ENCODE measurements at places on chromosomes 1 and 21.

GRCh38 chr1:18907021-18907916 is 4.9 kb upstream of the ALDH4A1 start:
- DNase-seq = peak; percentile 77
- H3K4me3 ChIP-seq = peak overlapping the region; percentile 3
- H3K36me3 ChIP-seq = peaks cover 39% of the 10 kb centered on the region
- H3K4me1 ChIP-seq = peaks cover 33% of the 10 kb centered on the region

DNA sequence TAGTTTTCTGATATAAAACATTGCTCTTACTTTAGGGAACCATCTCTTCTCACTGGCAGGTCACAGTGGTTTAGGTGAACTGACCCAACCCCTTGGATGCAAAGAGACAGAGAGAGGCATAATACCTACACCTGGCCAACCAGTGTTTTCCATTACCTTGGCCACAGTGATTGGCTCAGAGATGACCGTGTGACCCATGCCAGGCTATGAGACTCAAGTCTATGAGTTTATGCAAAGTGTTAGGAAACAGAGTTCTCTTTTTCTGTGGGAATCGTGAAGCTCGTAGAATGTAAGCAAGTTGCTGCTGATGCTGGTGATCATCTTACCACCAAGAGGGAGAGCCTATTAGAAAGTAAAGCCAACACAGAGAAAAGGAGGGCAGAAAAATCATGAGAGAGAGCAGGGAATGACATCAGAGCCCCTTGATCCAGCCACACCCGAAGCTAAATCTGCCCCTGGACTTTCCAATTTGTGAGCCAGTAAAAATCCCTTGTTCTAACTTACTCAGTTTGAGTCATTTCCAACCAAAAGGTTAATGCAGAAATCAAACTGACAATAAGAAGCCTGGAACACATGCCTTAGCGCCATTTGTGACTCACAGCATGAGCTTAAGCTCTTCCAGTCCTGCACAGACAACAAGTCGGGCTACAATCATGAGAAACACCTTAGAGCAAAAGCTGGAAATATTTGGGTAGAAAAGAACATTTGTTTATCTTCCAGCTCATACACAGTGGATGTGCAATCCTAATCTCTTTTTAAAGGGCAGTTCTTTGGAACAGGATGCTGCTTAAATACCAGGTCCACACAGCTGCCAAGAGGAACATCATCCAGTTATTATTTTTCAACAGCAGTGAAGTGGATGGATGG is 81.3 kb upstream of the KAZN start:
- no peaks in the 10 kb centered on the region for H3K36me3 ChIP-seq
- no peak overlapping the region for H3K4me3 ChIP-seq
- no peaks in the 10 kb centered on the region for H3K27me3 ChIP-seq
- no peak for DNase-seq
- H3K27ac ChIP-seq = peak overlapping the region; percentile 24
- H3K4me1 ChIP-seq = no peaks in the 10 kb centered on the region

- no peak overlapping the region for H3K27ac ChIP-seq
- H3K4me3 ChIP-seq = no peak overlapping the region
- no peak for DNase-seq
These were observed 26.2 kb downstream of the HEYL start for GRCh38 chr1:39613250-39613649.

GRCh38 chr1:24277420-24278169 is 41.6 kb upstream of the GRHL3 start:
- no peaks in the 10 kb centered on the region for H3K4me1 ChIP-seq
- no peak for DNase-seq
- no peaks in the 10 kb centered on the region for H3K36me3 ChIP-seq
- H3K27ac ChIP-seq = no peak overlapping the region
- H3K4me3 ChIP-seq = no peak overlapping the region

GRCh38 chr1:112672009-112672408 is 2.5 kb upstream of the MOV10 start:
- H3K27ac ChIP-seq = no peak overlapping the region
- H3K36me3 ChIP-seq = peaks cover 49% of the 10 kb centered on the region
- H3K4me3 ChIP-seq = no peak overlapping the region
- peaks cover 19% of the 10 kb centered on the region for H3K4me1 ChIP-seq
- no peak for DNase-seq
- no peaks in the 10 kb centered on the region for H3K27me3 ChIP-seq

DNA sequence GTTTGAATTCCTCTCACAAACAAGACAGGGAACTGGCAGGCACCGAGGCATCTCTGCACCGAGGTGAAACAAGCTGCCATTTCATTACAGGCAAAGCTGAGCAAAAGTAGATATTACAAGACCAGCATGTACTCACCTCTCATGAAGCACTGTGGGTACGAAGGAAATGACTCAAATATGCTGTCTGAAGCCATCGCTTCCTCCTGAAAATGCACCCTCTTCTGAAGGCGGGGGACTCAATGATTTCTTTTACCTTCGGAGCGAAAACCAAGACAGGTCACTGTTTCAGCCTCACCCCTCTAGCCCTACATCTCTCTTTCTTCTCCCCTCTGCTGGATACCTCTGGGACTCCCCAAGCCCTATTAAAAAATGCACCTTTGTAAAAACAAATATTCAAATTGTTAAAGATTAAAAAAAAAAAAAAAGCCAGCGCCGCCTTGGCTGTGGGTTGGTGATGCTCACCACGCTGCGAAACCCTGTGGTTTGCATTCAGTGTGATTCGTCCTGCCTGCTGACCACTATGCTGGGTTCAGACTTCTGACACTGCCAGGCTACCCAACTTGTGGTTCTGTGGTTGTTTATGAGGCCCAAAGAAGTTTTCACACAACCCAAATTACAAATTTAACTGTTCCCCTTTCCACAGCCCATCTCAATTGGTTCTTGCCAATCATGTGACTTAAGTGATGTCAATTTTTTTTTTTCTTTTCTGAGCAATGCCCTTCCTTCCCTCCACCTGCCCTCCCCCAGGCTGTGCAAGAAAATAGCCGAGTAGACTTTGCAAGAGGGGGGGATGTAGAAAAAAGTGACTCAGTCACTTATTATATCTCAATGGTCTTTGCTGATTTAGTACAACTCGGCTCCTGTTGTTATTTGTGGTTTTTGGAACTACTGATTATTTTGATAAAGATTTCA is at the start of gene RUNX1:
Gene RUNX1, minus strand, starts transcription at position 597 of the 912 bp plus-strand sequence.
- DNase-seq = peak; percentile 68
- no peaks in the 10 kb centered on the region for H3K27me3 ChIP-seq
- peak within 1 kb of the TSS; percentile 81 for H3K27ac ChIP-seq
- peaks cover 33% of the 10 kb centered on the region for H3K4me1 ChIP-seq
- no peaks in the 10 kb centered on the region for H3K36me3 ChIP-seq

GRCh38 chr1:111219557-111220286 is 7.8 kb upstream of the CHI3L2 start:
- H3K27ac ChIP-seq = peak overlapping the region; percentile 39
- no peak overlapping the region for H3K4me3 ChIP-seq
- no peaks in the 10 kb centered on the region for H3K36me3 ChIP-seq
- H3K27me3 ChIP-seq = no peaks in the 10 kb centered on the region
- no peak for DNase-seq
- peaks cover 48% of the 10 kb centered on the region for H3K4me1 ChIP-seq

DNA sequence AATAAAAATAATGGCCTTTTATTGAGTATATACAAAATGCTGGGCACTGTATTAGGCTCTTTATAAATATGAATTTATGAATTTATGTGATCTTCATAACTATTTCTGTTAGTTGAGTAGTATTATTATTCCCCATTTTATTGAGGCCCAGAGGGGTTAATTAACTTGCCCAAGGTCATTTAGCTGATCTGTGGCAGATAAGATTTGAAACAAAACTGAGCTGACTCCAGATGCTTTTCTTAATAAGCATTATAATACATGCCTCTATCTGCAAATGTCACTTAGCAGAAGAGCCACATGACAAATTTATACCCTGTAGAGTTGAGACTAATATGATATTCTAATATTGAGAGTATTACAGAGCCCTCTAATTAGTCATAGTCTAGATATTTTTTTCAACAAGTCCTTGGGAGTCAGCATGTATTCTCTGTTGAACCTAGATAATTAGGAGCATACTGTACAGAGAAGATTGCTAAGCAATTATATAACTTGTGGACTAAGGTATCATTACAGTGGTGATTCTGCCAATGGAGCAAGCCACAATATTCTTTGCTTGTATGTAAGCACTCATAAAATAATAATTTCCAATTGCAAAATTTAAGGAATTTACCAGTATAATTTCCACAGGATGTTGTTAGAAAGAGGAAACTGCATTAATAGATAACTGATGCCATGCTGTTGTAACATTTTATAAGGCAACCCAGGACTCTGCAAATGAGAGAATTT is 112.0 kb downstream of the LRRC40 start:
- no peak for DNase-seq
- no peaks in the 10 kb centered on the region for H3K4me1 ChIP-seq
- H3K4me3 ChIP-seq = no peak overlapping the region
- H3K36me3 ChIP-seq = no peaks in the 10 kb centered on the region
- H3K27ac ChIP-seq = no peak overlapping the region

- H3K27me3 ChIP-seq = no peaks in the 10 kb centered on the region
- peaks cover 43% of the 10 kb centered on the region for H3K4me1 ChIP-seq
- H3K4me3 ChIP-seq = peak overlapping the region; percentile 96
- H3K36me3 ChIP-seq = peaks cover 22% of the 10 kb centered on the region
These were observed 1.9 kb downstream of the ITPKB start for GRCh38 chr1:226736908-226737818.

DNA sequence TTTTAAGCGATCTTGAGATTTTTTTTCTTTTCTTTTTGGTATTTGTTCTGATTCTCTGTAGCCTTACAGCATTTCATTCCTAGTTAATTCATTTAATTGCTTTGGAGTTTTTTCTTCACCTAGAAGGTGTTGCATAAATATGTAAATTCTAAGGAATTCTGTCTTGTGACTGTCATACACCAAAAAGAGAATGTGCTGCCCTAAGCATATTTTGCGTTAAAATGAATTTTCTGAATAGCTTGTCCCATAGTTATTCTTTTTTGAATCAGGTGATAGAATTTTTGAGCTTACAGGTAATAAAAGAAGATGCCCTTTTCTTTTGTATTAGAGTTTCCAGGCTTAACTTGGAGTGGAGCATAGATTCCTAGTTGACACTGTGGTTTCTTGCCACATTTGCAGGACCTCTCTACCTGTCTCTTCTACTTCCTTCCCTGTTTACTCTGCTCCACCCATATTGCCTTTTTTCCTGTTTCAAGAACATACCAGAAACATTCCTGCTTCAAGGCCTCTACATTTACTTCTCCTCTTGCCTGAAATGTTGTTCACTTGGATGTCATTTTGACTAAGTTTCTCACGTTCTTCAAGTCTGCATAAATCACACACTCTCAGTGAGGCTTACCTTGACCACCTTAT is 53.2 kb downstream of the KIF1B start:
- no peak overlapping the region for H3K4me3 ChIP-seq
- peaks cover 47% of the 10 kb centered on the region for H3K36me3 ChIP-seq
- no peaks in the 10 kb centered on the region for H3K4me1 ChIP-seq
- DNase-seq = no peak
- H3K27me3 ChIP-seq = no peaks in the 10 kb centered on the region

- H3K27me3 ChIP-seq = no peaks in the 10 kb centered on the region
- H3K27ac ChIP-seq = no peak overlapping the region
These were observed 21.4 kb upstream of the FMO1 start for GRCh38 chr1:171226747-171227370.

DNA sequence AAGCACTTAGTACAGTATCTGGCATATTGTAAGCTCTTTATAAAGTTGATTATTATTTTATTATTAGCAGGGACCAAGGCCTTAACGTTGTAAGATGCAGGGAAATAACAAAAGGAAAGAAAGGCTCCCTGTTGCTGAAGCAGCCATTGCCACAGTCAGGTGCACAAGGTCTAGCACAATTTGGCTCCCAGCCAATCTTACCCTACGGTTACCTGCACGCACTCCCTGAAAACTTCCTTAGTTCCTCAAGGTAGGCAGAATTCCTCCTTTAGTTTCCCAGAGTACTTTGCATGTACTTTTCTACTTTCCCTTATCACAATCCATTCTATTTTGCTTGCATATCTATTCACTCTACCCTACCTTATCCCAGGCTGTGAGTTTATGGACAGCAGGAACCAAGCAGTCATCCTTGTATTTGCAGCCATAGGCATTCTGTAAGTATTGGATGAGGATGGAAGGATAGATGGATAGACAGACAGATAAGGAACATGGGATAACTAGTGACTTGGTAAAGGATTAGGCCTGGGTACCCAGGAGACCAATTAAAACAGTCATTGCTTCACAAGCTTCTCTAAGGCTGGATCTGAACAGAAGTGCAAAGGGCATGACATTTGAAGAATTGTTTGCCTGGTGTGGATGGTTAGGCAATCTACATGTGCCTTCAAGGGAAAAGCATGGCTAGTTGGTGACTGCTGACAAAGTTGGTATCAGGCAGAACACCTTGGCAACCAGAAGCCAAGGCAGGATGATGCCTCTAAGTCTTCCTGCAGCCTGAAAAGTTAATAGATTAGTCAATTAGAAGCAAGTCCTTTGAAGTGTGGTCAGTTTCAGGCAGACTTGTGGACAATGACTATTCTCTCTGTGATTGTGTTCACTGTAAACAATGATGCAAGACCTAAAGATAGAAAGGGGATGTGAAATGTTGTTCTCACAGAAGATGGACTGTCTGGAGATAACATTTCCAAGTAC is 20.8 kb upstream of the JAK1 start:
- H3K27ac ChIP-seq = no peak overlapping the region
- peaks cover 9% of the 10 kb centered on the region for H3K36me3 ChIP-seq
- H3K4me3 ChIP-seq = no peak overlapping the region

GRCh38 chr1:227799756-227800155 is 15.7 kb upstream of the PRSS38 start:
- no peak for DNase-seq
- H3K27ac ChIP-seq = no peak overlapping the region
- no peaks in the 10 kb centered on the region for H3K27me3 ChIP-seq
- H3K4me3 ChIP-seq = no peak overlapping the region
- peaks cover under 1% of the 10 kb centered on the region for H3K4me1 ChIP-seq

DNA sequence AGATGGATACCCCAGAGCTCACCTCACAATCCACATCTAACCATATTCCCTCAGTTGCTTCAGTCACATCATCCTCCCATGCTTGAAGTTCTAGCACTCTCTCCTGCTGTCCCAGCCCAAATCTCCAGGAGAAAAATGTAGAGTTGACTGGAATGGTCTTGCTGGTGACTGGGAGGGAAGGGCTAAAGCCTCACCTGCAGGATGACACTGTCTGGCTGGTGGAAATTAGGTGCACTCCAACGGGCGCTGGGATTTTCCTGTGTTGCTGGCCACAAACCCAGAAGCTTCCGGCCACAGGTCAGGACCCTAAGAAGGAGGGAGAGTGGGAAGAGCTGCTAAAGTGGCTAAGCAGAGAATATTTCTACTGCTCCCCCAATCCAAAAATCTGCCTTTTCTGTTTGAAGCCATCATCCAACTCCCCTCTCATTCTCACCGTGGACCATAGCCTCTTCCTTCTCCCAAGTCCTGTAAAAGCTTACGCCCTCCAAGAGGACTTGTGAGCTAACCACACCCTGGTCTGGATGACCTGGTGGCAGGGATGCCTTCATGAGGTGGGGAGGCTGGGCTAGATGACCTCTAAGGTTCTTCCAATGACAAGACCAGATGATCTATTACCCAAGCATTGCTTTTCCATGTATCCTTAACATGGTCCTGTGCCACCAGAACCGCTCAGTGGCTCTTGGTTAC is 37.5 kb upstream of the PPP1R15B start:
- no peak overlapping the region for H3K27ac ChIP-seq
- peaks cover 81% of the 10 kb centered on the region for H3K36me3 ChIP-seq
- no peak for DNase-seq
- no peaks in the 10 kb centered on the region for H3K27me3 ChIP-seq

GRCh38 chr1:81298266-81298665 is 502.5 kb upstream of the ADGRL2 start:
- no peaks in the 10 kb centered on the region for H3K36me3 ChIP-seq
- no peaks in the 10 kb centered on the region for H3K27me3 ChIP-seq
- no peaks in the 10 kb centered on the region for H3K4me1 ChIP-seq
- H3K4me3 ChIP-seq = no peak overlapping the region
- no peak overlapping the region for H3K27ac ChIP-seq
- no peak for DNase-seq

GRCh38 chr21:43771199-43771675 is 4.9 kb downstream of the CSTB start:
- no peak for DNase-seq
- H3K4me3 ChIP-seq = peak overlapping the region; percentile 8
- no peaks in the 10 kb centered on the region for H3K27me3 ChIP-seq
- peaks cover 22% of the 10 kb centered on the region for H3K4me1 ChIP-seq

Data from upper lobe of right lung (tissue), 1 donor.